ENCODE measurements at places on chromosomes 7 and 10.

- no peak for DNase-seq
Measured at GRCh38 chr7:102248456-102249395, 37.9 kb upstream of the SH2B2 start.

GRCh38 chr7:246451-246850, 43.5 kb upstream of the FOXL3 start:
- no peak for DNase-seq

- DNase-seq: no peak
Measured at GRCh38 chr7:64610997-64611396, 48.1 kb upstream of the ZNF680 start.

DNA sequence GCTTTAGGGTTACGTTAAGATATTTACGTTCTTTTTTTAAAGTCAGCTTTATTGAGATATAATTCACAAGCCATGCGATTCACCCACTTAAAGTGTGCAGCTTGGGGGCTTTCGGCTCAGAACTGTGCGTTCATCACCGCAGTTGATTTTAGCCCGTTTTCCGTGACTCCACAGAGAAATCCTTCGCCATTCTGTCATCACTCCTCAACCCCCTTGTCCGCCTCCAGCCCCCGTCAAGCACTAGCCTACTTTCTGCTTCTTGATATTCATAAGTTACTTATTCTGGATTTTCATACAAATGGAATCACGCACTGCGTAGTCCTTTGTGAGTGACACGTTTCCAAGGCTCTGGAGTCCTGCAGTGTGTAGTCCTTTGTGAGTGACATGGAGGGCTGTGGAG, 20.4 kb downstream of the FAM20C start:
- DNase-seq: no peak

DNA sequence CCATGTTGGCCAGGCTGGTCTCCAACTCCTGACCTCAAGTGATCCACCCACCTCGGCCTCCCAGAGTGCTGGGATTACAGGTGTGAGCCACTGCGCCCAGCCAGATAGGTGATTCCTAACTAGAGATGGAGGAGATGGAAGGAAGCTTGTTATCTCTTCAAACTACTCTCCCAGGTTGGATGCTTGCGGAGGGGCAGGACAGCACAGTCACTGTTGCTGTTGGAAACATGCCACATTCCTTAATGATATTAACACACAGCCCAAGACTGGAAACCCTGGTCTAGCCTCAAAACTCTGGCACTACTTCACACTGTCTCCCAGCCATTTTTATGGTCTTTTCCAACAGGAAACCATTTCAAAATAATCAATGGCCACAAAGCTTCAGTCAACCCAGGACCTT, 468.8 kb upstream of the NRP1 start:
- no peak for DNase-seq

GRCh38 chr7:128098629-128099028, 67.4 kb upstream of the LRRC4 start:
- DNase-seq: no peak

- no peak for DNase-seq
Measured at GRCh38 chr7:80900583-80901576, 18.0 kb downstream of the SEMA3C start.

DNA sequence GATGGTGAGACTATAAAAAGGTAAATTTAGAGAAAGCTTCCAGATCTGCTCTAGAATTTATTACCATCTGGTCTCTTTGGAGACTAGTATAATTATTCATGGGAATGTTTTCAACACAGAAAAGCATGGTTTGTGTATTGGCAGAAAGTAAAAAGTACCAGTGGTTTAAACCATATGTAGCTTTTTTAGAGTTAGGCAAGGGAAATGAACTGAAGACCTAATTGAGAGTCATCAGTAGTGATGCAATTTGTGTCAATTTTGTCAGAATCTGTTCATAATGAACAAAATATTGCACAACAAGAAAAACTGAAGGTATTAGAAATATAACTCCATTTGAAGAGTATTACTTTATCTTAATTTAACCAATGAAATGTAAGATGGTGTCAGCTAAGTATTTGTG, 181.4 kb downstream of the ADK start:
- DNase-seq: no peak

GRCh38 chr7:14682910-14683465, 219.6 kb downstream of the DGKB start:
- no peak for DNase-seq

DNA sequence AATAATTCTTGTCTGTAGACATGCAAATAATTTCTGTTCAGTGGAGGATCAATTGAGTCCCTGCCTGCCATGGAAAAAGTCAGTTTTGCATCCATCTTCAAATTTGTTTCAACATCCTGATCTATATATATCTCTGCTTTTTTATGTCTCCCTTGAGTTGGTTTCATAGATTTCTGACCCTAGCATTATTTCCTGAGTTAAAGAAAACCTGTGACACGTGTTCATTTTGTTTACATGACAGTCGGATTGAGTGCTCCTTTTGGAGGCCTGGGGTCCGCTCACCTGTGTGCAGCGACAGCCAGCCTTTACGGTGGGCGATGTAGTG, 674 bp downstream of the MRPS24 start:
- peak; percentile 53 for DNase-seq

DNA sequence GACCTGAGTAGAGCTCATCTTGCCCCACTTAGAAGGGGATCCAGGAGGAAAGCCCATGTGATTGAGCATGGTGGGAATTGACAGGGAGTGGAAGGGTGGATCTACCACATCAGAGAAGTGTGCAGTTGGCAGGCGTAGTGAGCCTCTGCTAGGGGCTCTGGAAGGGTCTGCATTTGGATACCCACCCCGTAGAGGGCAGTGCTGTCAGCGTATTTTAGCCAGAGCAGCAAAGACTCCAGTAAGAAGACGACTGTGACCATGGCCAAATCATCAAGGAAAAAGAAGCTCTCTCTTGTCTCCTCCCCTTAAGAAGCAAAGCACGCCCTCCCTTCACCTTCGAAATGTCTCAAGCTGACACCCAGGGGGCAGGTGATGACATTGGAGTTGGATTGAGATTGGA, 68.8 kb upstream of the INHBA start:
- no peak for DNase-seq

DNA sequence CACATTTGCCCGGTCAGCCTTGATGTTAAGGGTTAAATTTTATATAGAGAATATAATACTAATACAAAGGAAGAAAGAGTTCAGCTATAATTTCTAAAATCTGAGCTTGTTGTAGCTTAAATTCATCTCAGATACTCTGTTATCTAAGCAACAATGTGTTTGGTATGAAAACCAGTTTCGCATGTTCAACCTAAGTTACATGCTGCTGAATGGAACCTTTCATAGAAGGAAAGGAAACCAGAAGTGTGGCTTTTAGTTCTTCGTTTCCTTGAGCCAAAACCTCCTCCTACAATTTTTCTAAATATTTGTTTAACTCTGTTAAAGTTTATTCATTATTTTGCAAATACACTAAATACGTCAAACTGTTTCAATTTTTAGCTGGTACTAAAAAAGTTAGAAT, 18.5 kb downstream of the AGR2 start:
- DNase-seq: no peak

GRCh38 chr10:28343987-28344895, 41.4 kb upstream of the MPP7 start:
- no peak for DNase-seq

DNA sequence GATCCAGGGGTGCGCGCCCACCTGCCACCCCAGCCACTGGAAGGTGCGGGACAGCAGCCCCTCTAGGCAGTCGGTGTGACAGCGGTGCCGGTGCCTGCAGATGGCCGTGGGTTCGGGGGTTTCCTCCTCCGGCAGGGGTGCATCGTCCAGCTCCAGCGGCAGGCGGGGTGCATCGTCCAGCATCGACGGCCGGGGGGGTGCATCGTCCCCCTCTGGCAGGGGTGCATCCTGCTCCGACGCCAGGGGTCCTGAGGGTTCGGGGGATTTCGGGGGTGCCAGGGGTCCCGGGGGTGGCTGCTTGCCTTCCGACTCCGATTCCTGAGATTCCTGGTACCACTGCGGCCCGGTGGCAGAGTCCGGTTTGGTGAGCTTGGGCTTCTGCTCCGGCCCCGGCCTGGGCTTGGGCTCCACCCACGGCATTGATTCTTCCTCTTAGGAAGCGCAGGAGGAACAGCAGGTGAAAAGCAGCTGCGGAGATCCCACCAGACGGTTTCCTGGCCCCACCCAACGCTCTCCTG, 90.2 kb upstream of the RAB18 start:
- DNase-seq: no peak

GRCh38 chr10:36489611-36490228, 635.7 kb upstream of the ANKRD30A start:
- DNase-seq: no peak

DNA sequence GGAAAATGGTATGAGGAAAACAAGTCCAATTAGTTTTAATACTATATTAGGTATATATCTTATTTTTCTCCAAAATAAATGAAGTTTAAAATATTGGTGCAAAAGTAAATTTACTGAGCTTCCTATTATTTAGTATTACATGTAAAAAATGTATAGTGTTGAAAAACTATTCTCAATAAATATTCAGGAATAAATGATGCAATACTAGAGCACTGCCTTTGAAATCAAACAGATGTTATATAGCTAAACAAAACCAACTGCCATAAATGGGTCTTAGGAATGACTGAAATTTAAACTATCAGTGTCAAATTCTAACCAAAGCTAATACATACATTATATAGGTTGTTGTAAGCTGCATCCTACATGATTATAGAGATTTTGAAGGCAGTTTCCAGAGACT, 1434.0 kb upstream of the LRRTM3 start:
- no peak for DNase-seq

DNA sequence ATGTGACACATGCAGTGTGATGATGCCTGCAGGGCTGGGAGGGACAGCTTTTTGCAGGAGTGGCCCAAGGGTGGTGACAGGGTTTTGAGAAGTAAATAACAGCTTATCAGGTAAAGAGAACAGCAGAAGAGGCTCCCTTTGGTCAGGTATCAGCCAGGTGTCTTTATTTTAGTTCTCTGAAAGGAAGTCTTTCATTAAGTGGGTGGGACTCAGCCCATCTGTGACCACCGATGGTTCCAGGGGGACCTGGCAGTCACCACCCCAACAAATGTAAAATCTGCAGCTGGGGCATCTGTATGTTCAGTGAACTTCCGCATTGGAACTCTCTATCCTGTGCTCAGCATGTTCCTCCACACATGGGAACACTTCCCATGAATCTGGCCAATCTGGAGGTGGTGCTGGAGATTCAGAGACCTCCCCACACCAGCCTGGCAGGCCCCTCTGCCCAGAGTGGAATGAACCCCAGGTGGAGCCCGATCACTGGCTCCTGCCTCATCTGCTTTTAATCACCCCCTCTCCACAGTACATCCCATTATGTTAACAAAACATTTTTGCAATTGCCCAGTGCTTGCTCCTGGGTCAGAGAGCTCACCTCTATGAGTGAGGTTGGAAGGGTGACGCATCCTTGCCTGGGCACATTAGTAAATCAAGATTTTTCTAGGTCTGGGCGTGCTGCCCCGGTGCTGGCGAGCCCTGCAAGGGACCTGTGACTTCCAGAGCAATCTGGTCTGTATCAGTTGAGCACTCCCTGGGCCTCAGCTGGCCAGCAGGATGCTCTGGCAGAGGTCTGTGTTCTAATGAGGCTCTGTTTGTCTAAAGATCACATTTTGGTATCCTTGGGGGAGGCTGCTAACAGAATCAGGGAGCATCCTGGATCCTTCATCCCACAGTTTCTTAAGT, 140.4 kb upstream of the GDF10 start:
- no peak for DNase-seq

GRCh38 chr10:121169406-121169805, 318.2 kb downstream of the WDR11 start:
- no peak for DNase-seq

- no peak for DNase-seq
Measured at GRCh38 chr10:77236700-77237099, 400.9 kb downstream of the KCNMA1 start.

DNA sequence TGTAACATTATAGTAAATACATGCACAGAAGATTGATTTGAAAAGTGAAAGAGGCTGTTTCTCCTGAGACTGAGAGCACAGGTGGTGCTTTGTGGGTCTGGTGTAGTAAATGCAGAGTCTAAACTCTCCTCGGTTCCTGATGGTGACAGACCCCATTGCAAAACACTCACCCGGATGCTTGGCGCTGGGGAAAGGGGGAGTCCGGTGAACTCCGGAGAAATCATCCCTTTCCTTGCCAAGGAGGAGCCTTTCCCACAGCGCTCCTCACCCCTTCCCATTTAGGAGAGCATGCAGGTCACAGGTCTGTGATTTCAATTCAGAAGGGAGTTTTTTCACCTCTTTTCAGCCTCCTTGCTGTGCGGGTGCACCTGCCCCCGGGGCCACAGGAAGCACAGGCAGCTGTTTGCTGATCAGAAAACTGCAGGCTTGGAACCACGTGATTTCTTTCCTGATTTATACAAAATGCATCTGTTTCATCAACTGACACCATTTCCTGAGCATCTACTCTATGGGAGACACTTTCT, 75.6 kb upstream of the LYZL2 start:
- DNase-seq: peak; percentile 88

DNA sequence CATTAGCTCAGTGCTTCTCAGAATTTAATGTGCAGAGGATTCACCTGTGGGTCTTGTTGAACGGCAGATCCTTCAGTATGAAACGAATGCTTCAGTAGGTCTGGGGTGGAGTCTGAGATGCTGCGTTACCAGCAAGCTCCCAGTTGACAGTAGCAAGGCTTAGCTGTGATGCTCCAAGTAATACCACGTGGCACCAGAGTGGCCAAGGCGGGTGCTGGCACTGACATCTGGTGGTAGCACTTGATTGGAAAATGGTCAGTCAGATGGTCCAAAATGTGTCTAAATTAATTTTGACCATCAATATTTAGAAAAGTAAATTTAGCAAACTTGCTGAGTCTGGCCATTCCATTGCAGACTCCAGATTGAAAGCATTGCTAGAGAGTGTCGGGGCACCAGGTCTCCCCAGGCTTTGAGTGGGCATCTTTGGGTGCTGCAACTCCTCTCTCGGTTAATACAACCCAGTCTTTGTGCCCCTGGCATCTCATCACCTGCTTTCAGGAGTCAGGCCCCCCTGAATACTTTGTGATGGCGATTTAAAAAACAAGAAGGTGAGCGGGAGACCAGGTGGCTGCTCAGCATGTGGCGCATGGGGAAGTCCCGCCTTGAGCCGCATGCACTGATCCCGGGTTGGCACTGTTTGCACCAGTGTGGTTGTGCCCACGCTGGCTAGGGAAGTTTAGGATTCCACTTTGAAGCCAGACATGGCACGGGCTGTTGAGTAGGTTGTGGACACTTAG, 130.1 kb downstream of the NT5C2 start:
- DNase-seq: no peak

GRCh38 chr7:55548295-55548731, 24.0 kb downstream of the VOPP1 start:
- DNase-seq: no peak

Measured in MM.1S (cell line).